ENCODE measurements at places on chromosomes 5 and 9.

- DNase-seq, result no peak
Observed at GRCh38 chr5:172954751-172955159, 4.5 kb upstream of the RPL26L1 start.

DNA sequence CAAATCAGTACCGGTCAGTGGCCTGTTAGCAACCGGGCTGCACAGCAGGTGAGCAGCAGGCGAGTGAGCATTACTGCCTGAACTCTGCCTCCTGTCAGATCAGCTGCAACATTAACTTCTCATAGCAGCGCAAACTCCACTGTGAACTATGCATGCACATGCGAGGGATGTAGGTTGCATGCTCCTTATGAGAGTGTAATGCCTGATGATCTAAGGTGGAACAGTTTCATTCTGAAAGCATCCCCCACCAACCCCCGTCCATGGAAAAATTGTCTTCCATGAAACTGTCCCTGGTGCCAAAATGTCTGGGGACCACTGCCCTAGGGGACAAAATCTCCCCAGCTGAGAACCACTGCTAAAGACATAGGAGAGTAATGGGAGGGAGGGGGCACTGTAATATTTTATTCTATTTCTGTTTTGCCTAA is 51.1 kb downstream of the P4HA2 start:
- DNase-seq, result no peak

DNA sequence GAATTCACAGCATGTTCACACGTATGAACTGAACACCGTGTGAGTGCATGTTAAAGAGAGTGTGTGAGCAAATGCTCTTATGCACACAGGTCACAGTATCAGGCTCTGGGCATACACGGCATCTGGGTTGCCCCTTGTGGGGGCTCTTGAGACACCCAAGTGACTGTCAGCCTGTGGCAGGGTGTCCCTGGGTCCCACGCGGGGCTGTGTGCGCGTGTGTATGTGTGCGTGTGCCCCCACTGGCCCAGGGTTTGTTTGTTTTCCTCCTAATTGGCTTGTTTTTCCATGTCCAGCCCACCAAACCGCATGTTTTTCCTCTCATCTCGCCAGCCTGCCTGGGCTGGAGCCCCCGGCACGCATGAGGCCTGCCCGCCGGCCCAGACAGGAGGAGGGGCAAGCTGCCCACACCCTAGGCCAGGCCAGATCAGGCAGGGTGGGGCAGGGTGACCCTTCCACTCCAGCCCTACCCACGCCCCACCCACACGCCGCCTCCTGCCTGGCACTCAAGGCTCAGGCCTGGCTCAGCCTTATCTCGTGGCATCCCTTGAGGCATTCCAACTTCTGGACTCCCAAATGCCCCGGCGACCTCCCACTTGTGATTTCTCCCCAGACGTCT is 28.8 kb downstream of the CNTFR start:
- DNase-seq, result no peak

- no peak for DNase-seq
Observed at GRCh38 chr9:12923468-12924009, 148.7 kb downstream of the LURAP1L start.

GRCh38 chr9:115192835-115193525 is 75.0 kb upstream of the TNC start:
- DNase-seq, result peak; percentile 11

DNA sequence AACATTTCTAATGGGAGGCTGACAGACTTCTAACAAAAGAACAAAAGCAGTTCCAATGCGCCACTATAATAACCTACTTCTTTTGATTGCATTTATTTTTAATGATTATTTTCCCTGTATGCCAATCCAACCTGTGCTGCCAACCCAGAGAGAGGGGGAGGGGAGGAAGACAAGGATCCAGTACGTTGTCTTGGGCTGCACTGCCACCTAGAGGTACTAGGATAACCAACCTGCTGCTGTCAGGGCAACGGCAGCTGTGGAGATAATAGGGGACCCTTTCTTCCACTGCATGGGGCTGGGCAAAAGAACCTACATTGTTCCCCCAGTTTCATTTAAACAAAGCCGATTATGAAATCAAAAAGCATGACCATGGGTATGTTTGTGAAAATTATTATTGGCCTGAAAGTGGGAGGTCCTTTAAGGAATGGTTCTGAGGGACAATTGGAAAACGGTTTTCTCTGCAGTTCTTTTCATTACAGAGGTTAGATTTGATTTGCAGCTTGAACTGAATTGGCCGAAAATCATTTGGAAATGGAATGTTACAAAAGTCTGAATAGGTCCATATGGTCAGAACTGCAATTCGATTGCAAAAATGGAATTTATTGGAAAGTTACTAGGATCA is 101.3 kb downstream of the RASEF start:
- DNase-seq, result peak; percentile 73

DNA sequence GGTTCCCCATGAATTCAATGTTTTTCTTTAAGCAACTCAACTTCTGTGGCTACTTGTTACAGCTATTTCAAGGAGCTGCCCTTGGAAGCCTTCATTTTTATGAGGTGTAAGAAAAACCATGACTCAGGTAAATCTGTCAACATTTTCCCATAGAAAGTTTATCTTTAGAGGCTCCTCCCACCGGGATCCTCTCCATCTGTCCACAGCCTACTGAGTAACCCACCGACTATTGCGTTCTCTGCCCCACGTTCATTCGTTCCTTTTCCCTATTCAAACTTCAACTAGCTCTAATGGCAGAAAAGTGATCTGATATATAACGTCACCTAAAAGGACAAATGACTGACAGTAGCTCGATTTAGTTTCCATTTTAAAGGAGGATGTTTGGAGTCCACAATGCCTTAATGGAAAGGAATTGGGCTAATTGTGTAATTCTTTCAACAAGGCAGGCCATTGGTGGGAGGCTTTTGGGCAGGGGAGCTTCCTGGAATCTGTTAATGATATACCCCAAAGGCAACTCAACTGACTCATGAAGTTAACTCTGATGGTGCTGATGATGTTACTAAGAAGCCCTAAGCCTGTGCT is 29.3 kb upstream of the NR3C1 start:
- DNase-seq, result no peak

- no peak for DNase-seq
Observed at GRCh38 chr5:54700986-54701578, 183.5 kb downstream of the SNX18 start.

- no peak for DNase-seq
Observed at GRCh38 chr5:111653408-111653807, 103.6 kb downstream of the NREP start.

GRCh38 chr9:85302938-85303756 is 438.6 kb downstream of the AGTPBP1 start:
- DNase-seq, result no peak

- DNase-seq, result no peak
Observed at GRCh38 chr9:28105001-28105400, 531.7 kb upstream of the C9orf72 start.

DNA sequence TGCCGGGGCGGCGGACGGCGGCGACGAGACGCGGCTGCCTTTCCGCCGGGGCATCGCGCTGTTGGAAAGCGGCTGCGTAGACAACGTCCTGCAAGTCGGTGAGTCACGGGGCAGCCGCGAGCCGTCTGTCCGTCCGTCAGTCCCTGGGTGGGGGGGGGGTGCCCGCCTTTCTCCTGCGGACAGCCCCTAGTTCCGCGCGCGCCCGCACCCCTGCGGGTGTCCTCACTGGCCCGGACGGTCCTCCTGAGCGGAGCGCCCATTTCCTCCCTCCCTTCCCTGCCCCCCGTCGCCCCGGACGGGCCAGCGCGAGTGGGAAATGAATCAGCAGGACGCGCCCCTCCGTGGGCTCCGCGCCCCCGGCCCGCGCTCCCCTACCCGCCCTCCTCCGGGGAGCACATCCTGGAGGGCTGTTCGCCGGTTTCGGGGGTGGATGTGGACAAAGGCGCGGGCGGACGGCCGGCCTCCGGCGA is 828 bp downstream of the ZSWIM6 start:
- peak; percentile 72 for DNase-seq

DNA sequence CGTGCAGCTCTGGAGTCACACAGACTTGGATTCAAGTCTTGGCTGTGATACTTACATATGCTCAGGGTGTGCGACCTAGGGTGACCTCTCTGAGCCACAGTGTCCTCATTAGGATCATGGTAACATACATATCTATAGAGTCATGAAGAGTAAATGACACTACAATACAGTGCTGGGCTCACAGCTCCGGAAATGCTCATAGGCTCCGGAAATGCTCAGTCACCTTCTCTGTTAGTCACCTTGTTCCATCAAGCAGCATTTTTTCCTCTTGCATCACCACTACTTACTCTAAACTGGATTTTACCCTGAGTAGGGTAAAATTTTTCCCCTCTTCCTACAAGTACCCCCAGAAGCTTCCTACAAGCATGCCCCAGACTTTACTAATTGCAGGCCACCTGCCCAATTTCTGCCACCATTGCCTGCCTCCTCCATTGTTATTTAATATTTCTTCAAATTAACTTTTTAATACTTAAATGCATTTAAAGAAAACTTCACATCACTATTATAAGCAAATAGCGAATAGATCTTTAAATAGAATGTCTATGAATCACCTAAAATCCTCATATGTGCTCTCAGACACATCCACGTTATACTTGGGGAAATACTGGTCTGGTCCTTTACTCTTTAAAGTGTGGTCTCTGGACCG is 147.6 kb upstream of the SPRY4 start:
- DNase-seq, result peak; percentile 24

GRCh38 chr5:54867310-54867944 is 118.0 kb downstream of the ESM1 start:
- DNase-seq, result peak; percentile 86

Data from suppressor macrophage treated with lipopolysaccharide for 4 hours (primary cell).